Eye (tissue), 1 donor: ENCODE measurements at places on chromosomes 2 and 18.

GRCh38 chr2:19801367-19802080 lies 100.3 kb downstream of the TTC32 start:
- no peak for DNase-seq

GRCh38 chr18:12162786-12163185 lies 69.1 kb downstream of the ANKRD62 start:
- no peak for DNase-seq

GRCh38 chr2:140862181-140862580 lies 1268.6 kb downstream of the LRP1B start:
- no peak for DNase-seq

DNA sequence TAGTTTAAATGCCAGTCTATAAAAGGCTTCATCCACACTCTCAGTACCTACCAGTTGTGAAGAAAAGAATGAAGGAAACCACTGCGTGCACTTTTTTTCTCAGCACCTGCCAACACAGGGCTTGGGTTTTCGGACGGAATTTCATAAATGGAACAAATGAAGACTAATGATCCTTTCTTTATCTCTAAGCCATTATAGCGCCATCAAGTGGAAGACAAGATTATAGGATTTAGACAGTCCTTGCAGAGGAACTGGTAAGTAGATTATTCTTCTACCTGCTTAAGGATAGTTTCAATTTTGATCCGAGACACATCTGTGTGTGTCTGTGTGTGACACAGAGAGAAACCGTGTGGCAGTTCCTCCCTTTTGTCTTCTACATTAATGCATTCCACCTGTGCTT lies 245.6 kb downstream of the NRXN1 start:
- DNase-seq, result no peak

DNA sequence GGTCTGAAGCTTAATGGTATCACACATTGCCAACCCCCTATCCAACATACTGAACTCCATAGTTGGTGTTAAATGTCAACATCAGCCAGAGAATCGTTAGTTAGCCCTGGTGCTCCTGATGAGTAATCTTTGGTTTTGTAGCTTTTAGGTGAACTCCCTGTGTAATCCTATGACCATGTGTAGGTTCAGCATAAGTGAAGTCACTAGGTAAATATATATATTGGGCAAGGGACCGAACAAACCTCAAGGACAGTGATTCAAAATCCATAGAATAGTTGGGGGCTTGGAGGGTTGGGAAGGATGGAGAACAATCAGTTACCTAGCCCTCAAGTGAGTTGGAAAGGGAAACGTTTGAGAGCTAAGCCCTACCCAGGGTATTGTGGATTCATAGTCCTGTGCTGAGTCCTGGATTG lies 16.0 kb upstream of the AP1S3 start:
- DNase-seq, result no peak

GRCh38 chr2:70937866-70938585 lies 2.3 kb downstream of the ATP6V1B1 start:
- no peak for DNase-seq

GRCh38 chr2:189096769-189097447 lies 82.7 kb downstream of the COL5A2 start:
- DNase-seq, result no peak

DNA sequence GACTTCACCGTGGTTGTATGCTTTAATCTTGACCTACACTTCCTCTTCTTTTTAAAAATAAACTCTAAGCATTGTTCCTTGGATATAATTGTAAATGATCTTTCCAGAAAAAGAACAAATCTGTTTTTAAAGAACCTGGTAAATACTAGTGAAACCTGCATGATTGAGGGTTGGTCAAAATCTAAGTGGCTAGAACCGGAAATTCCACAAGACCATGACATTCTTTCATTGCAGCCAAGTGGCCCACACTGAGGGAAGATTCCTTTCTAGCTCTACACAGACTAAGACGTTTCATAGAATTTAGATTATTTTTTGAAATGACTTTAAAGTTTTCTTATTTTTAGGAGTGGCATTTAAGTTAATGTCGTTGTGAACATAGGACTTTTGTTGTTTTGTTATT lies 356.7 kb downstream of the NYAP2 start:
- no peak for DNase-seq

DNA sequence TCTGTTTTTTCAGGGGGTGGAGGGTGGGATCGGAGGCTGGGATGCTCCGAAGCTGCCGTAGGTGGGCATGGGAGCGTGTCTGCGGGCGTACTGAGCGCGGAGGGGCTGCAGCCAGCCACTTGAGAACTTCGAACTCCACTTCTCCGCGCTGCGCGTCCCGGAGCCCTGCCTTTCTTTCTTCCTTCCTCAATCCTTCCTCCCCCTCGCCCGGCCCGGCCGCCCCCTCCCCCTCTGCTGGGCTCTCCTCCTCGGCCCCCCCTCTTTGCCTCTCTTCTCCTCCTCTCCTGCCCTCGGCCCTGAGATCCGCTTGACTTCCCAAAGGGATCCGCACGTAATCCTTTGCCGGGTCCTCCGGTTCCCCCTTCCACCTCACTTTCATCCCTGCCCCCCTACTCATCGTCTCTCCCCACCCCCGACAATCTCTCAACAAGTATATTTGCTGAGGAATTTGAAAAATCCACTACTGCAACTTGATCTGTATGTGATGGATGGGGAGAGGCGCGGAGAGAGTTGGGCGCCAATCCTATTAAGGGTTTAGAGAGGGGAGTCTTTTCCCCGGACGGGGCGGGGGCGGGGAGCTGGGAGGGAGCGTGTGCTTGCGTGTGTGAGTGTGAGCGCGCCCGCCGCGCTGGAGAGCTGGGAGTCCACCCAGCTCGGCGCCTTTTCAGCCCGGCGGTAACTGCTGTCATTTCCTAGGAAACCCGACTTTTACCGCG lies 1.1 kb downstream of the GLI2 start:
- DNase-seq, result peak; percentile 94

- DNase-seq, result no peak
These were observed 41.5 kb downstream of the LMAN2L start for GRCh38 chr2:96698221-96698861.

DNA sequence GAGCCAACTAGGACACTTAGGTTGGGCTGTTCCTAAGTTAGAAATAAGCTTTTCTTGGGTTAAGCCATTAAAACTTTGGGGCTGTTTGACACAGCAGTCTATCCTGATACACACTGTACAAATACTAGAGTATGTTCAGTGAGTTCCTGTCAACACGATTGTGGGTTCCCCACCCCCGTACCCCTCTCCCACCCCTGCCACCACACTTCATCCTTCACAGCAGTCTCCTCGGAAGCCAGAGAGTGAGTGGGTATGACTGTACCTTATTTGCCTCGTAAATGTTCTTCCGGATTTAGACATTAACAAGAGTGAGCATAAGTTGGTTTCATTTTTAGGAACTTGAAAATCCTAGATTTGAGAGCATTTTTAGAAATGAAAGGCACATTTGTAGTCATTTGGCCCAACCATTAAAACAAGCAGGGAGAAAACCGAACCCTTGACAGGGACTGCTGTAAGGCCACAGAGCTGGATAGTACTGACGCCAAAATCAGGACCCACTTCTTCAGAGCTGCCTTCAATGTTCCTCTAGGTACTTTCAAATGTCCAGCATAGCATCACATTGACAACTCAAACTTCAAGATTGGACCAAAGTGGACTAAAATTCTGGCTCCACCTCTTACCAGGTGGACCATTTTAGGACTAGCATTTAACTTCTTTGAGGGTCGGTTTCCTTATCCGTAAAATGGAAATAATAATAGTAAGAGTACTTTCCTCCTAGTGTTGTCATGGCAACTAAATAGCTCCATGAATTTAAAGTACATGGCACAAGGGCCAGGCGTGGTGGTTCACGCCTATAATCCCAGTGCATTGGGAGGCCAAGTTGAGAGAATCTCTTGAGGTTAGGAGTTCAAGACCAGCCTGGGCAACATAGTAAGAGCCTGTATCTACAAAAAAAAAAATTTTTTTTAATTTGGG lies 166.3 kb upstream of the SERTAD2 start:
- no peak for DNase-seq

- DNase-seq, result no peak
These were observed 381.8 kb upstream of the NRXN1 start for GRCh38 chr2:51413726-51414125.

GRCh38 chr2:134276381-134277172 lies 22.7 kb downstream of the MGAT5 start:
- DNase-seq, result no peak

DNA sequence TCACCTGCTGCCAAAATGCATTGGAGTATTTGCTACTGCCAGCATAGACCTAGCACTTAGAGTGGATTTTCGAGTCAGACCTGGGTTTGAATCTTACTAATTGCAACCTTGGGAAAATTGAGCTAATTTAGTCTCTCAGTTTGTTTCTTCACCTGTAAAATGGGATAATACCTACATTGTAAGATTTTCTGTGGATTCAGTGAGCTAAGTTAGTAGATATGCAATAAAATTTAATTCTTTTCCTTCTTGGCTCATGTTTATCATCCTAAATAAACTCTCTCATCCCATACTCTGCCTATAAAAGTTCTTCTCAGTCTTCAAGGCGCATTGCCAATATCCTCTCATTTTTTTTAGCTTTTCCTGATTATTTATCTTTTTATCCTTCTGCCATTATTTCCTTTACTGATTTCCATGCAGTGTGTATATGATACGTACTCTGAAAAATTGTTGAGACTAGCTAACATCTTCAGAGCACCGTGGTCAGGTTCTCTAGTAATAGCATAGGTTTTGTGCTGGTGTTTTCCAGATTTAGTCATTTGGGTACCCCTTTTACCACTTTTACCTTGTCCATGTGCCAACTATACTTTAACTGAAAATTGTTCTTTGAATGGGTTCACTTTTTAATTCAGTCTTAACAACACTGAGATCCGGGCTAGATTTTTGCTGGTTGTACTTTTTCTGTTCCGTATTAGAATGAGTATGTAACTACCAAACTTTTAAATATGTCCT lies 7.3 kb downstream of the CEP192 start:
- DNase-seq, result no peak

DNA sequence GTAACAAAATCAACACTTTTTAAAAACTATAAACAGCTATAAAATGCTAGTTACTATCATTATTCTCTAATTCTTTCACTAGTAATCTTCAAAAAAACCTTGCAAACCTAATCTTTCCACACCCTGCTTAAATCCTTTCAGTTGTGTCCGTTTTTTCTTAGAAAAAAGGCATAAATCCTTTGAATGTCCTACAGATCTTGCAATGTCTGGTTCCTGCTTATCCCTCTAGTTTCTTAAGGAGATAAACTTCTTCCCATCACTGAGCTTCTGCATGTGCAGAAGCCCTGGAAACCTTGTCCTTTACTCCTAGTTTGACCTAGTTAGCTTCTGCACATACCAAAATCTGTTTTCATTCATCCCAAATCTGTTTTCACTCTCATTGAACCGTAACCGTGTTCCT lies 1.3 kb upstream of the PNO1 start:
- no peak for DNase-seq

DNA sequence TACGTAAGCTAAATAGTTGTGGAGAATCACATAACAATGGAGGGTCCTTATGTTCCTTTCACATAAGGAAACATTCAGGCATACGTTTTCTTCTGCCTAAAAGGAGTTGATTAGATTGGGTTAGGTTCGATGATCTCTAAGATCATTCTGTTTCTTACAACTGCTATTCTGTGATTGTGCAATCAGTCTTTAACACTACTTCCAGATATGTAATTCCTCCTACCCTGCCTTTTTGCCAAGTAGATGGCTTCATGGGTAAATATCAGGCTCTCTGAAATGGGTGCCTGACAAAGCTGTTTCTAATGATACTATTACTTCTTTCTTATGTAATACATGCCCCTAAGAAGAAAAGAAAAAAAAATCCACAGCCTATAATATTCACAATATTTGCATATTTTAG lies 321.5 kb downstream of the XIRP2 start:
- DNase-seq, result no peak

- DNase-seq, result no peak
These were observed 46.2 kb upstream of the SNTG2 start for GRCh38 chr2:904246-905024.

DNA sequence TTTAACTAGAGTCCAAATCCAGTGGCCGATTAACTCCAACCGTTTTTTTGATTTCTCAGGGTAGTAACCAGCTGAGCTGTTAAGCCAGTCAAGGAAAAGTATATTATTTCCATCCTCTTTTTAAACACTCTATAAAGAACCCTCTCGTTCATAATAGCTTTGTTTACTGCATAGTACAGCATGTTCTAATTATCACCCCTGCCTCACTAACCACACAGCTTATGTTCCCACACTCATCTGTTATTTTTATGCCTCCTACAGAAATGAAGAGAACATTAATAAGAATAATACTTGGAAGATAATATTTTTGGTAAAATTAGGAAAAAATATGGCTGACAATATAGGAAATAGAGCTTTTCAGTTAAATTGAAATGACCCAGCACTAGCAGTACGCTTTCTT lies 2132.8 kb upstream of the CELF4 start:
- no peak for DNase-seq
